Amniotic epithelial cell (primary cell): ENCODE measurements at places on chromosomes 4 and X.
A peak's percentile ranks its signal among the peaks of the same experiment; 100 is the strongest.

- no peak for DNase-seq
These were observed 34.0 kb downstream of the TACC3 start for GRCh38 chr4:1755297-1755696.

DNA sequence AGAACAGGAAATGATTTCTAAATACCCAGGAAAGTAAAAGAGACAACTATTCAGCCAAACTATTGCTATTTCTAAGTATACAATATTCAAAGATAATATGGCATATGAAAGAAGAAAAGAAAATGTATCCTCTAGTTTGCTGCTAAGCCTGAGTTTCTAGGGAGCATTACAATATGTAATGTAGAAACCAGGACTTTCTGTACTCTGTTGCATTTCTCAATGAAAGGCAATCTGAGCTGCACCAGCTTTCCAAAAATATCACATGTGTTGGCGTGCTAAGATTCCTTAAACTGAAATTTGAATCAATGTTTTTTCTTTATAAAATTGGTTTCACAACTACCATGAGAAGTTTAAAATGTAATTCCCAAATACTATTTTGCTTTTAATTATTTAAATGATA is 129.6 kb downstream of the ANK2 start:
- DNase-seq: no peak

DNA sequence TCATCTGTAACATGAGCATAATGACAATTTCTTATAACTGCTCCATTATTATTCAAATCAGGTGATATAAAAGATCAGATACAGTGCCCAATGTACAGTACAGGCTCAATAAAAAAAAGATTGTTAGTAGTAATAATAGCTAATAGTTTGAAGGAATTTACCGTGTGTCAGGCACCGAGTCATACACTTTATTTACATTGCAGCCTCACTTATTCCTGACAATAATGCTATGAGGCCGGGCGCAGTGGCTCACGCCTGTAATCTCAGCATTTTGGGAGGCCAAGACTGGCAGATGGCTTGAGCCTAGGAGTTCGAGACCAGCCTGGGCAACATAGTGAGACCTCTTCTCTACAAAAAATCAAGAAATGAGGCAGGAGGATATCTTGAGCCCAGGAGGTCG is 10.1 kb upstream of the MAP7D3 start:
- DNase-seq: no peak

DNA sequence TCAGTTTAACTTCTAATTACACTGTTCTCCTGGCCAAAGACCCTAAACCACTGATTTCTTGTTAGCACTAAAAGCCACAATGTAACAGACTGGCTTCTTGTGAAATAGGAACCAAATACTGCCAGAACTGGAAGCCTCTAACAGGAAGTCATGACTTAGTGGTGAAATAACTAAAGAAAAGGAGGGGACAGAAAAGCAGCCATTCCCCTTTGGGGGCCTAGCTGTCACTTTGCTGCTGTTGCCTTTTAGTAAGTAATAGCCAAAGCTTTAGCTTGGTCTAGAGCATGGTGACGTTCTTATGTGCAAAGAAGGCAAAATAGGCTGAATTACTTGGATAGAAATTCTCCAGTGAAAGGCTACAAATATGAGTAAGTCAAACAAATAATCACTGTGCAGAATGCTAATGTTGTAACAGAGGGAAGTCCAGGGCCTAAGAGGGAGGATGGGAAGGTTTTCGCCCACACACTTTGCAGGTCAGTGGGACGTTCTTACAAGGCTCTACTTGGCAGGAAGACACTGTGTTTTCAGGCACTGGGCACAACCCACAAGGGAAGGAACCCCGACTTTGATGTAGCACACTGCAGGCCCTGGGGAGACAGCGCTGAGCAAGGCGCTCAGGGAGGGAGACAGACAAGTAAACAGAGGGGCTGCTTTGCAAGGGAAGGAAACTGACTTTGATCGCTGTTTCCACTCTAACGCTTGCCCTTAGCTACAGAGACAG is 16.7 kb downstream of the GAB3 start:
- peak; percentile 94 for DNase-seq

DNA sequence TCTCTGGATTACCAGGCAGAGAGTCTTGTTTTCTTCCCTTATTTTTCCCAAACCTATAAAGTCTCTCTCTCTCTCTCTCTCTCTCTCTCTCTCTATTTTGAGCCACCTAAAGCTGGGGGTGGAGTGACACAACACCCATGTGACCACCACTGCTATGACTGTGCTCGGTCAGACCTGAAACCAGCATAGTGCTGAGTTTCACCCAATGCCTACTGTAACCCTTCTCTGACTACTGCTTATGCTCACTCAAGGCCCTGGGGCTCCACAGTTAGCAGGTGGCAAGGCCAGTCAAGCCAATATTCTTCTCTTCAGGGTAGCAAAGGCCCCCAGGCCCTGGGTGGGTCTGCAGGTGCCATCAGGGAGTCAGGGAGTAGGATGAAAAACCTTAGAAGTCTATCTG is 114.7 kb upstream of the ARMCX2 start:
- no peak for DNase-seq

GRCh38 chrX:42524379-42524778 is 253.6 kb downstream of the PPP1R2C start:
- DNase-seq: peak; percentile 10

- DNase-seq: no peak
These were observed 2.5 kb downstream of the PDGFC start for GRCh38 chr4:156969101-156969500.

DNA sequence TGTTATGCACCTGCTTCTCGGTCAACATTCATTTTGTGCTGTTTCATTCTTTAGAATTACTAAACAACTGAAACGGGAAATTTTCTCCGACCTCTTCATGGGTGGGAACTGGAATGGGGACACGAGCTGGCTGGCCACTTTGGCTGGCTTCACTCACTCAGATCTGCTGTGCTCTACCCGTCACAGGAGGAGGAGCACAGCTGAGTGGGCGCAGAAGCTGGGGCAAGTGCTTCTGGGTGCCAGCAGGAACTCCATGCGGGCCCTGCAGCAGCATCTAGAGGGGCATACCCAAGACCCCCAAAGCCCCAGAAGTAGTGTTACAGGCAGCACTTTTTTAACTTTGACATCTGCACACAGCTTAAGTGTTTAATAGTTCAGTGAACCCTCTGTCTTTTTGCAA is 109.6 kb downstream of the TMEM144 start:
- no peak for DNase-seq

- DNase-seq: peak; percentile 68
These were observed 128.4 kb upstream of the TBC1D9 start for GRCh38 chr4:140884431-140885058.

- no peak for DNase-seq
These were observed 350.3 kb downstream of the ZIC3 start for GRCh38 chrX:137916090-137916746.

GRCh38 chrX:65194547-65194946 is 218.3 kb upstream of the ZC4H2 start:
- no peak for DNase-seq

GRCh38 chr4:132827522-132827921 is 321.6 kb upstream of the PCDH10 start:
- DNase-seq: peak; percentile 2

DNA sequence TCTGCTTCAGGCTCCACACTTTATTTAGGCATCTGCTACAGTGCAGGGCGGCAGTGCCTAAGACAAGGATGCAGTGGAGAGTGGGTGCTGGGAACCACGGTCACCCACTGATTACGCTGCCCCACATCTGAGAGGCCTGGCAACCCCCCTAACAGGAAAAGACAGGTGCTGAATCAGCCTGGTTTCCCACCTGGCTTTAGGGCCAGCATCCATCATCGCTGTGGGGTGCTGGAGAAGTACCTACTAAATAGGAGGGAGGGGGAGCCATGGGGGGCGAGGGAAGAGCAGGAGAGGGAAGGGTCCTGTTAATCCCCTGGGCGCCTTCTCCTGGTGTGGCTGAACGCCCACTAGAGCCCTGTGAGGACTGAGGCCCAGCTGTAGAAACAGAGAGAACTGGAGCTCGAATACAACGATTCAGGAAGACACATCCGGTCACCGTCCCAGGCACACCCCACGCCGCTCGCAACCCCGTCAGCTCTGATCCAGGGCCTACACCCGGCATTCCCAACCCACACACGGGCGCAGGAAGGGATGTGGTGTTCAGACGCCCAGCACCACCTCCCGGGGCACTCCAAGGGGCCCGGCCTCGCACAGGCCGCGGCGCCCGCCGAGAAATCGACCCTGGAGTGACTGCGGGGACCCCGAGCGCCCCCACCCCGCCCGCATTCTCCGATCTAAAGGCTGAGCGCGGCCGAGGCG is 554 bp downstream of the DCTD start:
- peak; percentile 75 for DNase-seq

DNA sequence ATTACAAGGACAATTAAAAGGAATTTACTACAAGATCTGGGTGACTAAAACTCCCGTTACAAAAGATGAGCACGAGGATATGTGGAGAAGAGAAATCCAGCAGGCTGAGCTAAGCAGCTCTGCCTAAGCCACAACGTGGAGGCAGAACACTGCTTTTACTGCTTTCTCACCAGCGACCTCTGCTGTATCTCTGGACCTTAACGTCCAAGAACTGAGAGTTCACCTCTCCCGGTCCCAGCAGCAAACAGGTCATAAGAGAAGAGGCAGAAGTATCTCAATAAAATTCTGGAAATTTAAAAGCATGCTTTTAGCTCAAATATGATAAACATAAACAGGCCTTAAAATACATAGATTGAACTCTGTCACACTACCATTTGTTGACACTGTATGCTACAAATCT is 81.0 kb downstream of the ADGRA3 start:
- peak; percentile 73 for DNase-seq

DNA sequence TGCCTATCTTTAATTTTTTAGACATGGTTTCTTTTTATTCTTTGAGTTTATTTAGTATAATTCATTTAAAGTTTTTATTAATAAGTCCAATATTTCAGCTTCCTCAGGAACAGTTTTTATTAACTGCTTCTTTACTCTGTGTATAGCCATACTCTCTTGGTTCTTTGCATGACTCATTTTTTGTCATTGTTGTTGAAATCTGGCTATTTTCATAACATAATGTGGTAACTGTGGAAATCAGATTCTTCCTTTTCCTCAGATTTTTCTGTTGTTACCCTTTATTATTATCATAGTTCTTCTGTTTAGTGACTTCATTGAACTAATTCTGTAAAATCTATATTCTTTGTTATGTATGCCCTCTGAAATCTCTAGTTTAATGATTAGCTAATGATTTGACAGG is 124.9 kb upstream of the CYSLTR1 start:
- no peak for DNase-seq

- DNase-seq: peak; percentile 32
These were observed 73.2 kb upstream of the ANXA10 start for GRCh38 chr4:168019019-168019651.

GRCh38 chr4:140297221-140297570 is 76.2 kb upstream of the SCOC start:
- DNase-seq: peak; percentile 48
